Left ventricle myocardium inferior (tissue), 1 donor: ENCODE measurements at places on chromosomes 16 and 17. TPM values are rescaled to one million over a fixed set of nuclear protein-coding genes. Genes with fewer than 3 reads are reported as not detected.
A peak's percentile ranks its signal among the peaks of the same experiment; 100 is the strongest.

Gene KAT7
- 52.6 TPM for total RNA-seq

Gene MPRIP
- 350 TPM for total RNA-seq

Gene ELMO3
- total RNA-seq: 0.80 TPM

Gene MT1A
- total RNA-seq: 1.2 TPM

Gene NUFIP2
- total RNA-seq: 40.5 TPM

DNA sequence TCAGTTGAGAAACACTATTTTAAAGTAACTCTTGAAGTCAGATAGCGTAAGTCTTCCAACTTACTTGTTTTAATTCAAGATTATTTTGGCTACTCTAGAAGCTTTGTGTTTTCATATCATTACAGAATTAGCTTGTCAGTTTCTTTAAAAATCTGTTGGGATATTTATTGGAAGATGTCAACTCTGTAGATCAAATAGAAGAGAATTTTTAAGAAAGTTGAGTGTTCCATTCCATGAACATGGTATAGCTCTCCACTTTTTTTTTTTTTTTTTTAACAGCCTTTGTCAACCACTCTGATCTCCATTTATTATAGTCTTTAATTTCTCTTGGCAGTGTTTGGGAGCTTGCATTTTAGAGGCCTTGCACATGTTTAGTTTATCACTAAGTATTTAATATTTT lies 28.7 kb downstream of the NLK start:
- no peak for DNase-seq

- DNase-seq: peak; percentile 73
Observed at GRCh38 chr16:56425439-56425832, at the start of gene AMFR. AMFR (minus strand) TSS chr16:56425545; CDS start chr16:56425327, 218 bp downstream.

DNA sequence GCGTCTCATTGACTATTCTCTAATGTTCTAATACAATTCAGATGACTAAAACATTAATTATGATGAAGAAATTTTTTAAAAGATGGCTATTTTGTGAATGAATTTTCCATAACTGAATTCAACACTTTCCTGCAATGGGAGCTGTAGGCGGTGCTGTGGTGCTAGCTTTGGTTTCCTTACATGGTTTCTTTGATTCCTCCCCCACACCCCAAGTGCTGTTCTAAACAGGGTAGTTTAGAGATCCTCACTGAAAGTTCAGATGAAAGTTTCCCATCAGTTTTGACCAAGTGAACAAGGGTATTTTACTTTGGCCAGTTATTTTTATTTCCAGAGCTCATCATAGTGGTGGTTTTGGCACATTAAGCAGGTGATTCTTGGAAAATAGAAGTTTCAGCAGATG lies 26.0 kb upstream of the MRC2 start:
- no peak for DNase-seq

GRCh38 chr17:81391936-81392908 lies 3.0 kb upstream of the BAHCC1 start:
- DNase-seq: peak; percentile 61

DNA sequence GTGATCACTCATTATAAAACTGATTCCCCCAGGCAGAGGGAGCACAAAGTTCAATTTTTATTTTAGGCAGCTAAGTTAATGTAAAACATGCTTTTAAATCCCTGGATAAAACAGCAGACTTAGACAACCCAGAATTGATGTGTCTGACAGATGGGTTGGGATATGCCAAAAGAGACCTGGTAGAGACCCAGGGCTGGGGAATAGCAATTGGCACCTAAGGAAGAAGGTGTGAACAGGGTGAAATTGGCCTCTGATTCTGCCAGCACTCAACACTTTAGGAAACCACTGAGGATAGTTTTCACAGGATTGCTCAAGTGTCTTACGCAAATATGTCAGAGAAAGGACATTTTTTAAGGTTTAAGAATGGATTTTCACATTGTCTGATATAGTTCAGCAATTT lies 938.2 kb upstream of the CDH8 start:
- DNase-seq: no peak

DNA sequence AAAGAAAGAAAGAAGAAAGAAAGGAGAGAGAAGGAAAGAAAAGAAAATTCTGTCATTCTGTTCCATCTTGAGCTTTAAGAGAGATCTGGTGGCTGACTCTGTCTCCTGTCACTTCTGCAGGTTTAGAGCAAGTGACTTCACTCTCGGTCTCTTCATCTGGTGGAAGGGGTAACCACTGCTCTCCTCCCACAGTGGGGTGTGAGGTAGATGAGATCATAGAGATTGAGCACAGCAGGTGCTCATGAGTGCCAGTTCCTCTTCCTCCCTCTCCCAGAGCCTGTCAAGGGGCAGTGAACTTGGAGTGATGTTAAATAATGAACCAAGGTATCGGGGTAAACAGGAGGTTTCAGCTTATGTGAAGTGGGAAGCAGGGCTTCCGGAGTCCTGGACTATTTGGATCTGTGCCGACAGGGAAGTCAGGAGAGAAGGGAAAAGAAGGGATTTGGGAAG lies 47.7 kb downstream of the BEAN1 start:
- DNase-seq: no peak

GRCh38 chr17:39848600-39848999 lies 15.5 kb downstream of the IKZF3 start:
- no peak for DNase-seq

GRCh38 chr16:14339694-14340093 lies 268.6 kb downstream of the MRTFB start:
- DNase-seq: no peak

DNA sequence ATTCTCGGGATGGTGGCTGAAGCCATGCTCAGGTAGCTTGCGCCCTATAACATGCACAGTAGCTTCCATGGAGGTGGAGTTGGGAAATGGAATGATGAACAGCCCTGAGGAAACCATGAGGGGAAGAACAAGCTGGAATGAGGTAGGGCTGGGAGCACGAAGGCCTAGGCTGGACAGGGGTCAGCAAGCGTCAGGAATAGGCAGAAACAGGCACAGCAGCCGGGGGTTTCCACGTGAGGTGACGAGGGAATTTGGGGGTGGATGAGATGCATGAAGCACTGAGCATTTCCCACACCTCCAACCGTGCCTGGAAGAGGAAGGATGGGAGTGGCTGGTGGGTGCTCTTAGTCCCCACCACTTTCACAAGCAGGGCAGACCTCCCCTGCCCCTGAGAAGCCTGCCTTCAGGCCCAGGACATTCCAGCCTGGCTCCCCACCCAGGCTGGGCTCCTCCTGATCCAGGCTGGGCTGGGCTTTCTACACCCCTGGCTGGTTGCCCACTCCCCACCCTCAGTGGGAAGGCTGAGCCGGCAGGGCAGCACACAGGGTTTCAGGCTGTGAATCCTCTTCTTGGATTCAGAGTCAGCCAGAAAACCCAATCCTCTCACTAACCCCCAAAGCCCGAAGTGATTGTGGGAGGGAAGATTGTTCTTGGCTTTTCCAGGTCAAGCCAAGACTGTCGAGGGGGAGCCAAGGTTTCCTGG lies 21.9 kb downstream of the PLEKHG4 start:
- peak; percentile 67 for DNase-seq

- DNase-seq: no peak
Observed at GRCh38 chr17:36498155-36498554, 11.7 kb downstream of the ZNHIT3 start.

- no peak for DNase-seq
Observed at GRCh38 chr17:80671825-80672110, 127.1 kb downstream of the RPTOR start.
